ENCODE measurements at places on chromosomes 5 and 9.

GRCh38 chr5:118354797-118355196 lies 633.5 kb downstream of the DTWD2 start:
- DNase-seq: no peak

- DNase-seq: peak; percentile 11
Observed at GRCh38 chr9:33297432-33297831, 7.1 kb downstream of the NFX1 start.

GRCh38 chr5:150398722-150399523 lies 13.8 kb downstream of the CD74 start:
- no peak for DNase-seq

DNA sequence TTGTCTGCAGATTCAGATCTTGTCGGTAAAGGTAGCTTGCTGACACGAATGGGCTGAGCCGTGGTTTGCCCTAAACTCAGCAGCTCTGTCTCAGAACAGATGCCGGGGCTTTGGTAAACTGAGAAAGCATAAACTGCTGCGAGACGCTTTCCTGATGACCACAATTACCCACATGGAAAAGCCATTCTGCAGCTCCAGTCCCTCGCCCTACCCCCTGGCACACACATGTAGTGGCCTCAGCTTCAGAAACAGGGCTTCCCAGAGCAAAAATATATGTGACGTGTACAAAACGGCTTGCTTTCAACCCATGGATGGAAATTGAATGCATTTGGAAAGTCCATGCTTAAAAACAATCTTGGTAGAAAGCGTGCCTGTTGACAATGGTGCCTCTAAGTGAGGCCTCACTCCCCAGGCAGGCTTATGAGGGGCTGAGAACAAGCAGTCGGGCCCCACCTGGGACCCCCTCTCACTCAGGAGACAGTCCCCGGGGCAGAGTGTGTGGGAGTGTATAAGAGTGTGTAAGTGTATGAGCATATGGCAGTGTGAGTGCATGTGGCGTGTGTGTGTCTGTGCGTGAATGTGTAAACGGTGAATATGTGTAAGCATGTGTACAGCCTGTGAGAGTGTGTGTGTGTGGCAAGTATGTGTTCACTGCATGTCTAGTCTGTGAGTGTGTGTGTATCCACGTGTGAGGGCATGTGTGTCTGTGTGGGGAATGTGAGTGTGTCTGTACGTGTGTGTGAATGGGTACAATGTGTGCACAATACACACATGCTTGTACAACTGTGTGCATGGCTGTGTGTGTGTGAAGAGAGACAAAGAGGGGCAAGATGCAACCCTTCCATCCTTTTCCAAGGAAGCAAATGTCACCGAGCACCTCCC lies 88.2 kb upstream of the SMIM23 start:
- DNase-seq: no peak

- no peak for DNase-seq
Observed at GRCh38 chr9:96441798-96442445, 8.0 kb upstream of the HABP4 start.

- DNase-seq: no peak
Observed at GRCh38 chr5:30900367-30900766, 293.1 kb upstream of the CDH6 start.

Data from hypothalamus (tissue), 51 donors.